ENCODE measurements at places on chromosomes 16 and 17. TPM values are rescaled to one million over a fixed set of nuclear protein-coding genes. Genes with fewer than 3 reads are reported as not detected.

BCKDK gene
- polyA plus RNA-seq = 15.0 TPM

MOSMO gene
- 10.7 TPM for polyA plus RNA-seq

RFNG gene
- 24.5 TPM for polyA plus RNA-seq

CCL16 gene
- polyA plus RNA-seq = 0.27 TPM

HSD17B1 gene
- polyA plus RNA-seq = 5.5 TPM

PRR29 gene
- polyA plus RNA-seq = 0.73 TPM

CTRB2 gene
- polyA plus RNA-seq = 0.58 TPM

KRTAP4-5 gene
- polyA plus RNA-seq = not detected

LDHD gene
- polyA plus RNA-seq = 0.53 TPM

KRTAP3-3 gene
- not detected for polyA plus RNA-seq

EFCAB3 gene
- polyA plus RNA-seq = not detected

TBC1D3H gene
- polyA plus RNA-seq = 2.8 TPM

ZP2 gene
- polyA plus RNA-seq = not detected

PITPNM3 gene
- 9.1 TPM for polyA plus RNA-seq

ZNF205 gene
- 6.9 TPM for polyA plus RNA-seq

MYH1 gene
- polyA plus RNA-seq = 0.06 TPM

MAF gene
- 8.8 TPM for polyA plus RNA-seq

MLST8 gene
- 51.3 TPM for polyA plus RNA-seq

C17orf113 gene
- 0.35 TPM for polyA plus RNA-seq

ARHGAP44 gene
- polyA plus RNA-seq = 0.70 TPM

JMJD6 gene
- polyA plus RNA-seq = 37.3 TPM

GSG1L gene
- polyA plus RNA-seq = not detected

NSF gene
- 11.4 TPM for polyA plus RNA-seq

NAGS gene
- 0.90 TPM for polyA plus RNA-seq

HLF gene
- polyA plus RNA-seq = 8.5 TPM

MLYCD gene
- polyA plus RNA-seq = 2.1 TPM

UTS2R gene
- not detected for polyA plus RNA-seq

ABCA9 gene
- 0.35 TPM for polyA plus RNA-seq

GNAO1 gene
- 1.0 TPM for polyA plus RNA-seq

CSH2 gene
- not detected for polyA plus RNA-seq

SNF8 gene
- 104 TPM for polyA plus RNA-seq

ESRP2 gene
- 0.16 TPM for polyA plus RNA-seq

ARL5C gene
- not detected for polyA plus RNA-seq

TRPV2 gene
- 55.0 TPM for polyA plus RNA-seq

FOXJ1 gene
- not detected for polyA plus RNA-seq

ZNF385C gene
- polyA plus RNA-seq = 0.38 TPM

MRPS7 gene
- 47.2 TPM for polyA plus RNA-seq

ADAD2 gene
- 25.9 TPM for polyA plus RNA-seq

LGALS9C gene
- polyA plus RNA-seq = 1.2 TPM

DUXB gene
- not detected for polyA plus RNA-seq

HASPIN gene
- 0.74 TPM for polyA plus RNA-seq

CFAP52 gene
- not detected for polyA plus RNA-seq

HBZ gene
- polyA plus RNA-seq = 0.16 TPM

STX4 gene
- polyA plus RNA-seq = 131 TPM

All from spleen (tissue), 13 donors.